ENCODE measurements at places on chromosomes 6 and 20.

- no peak for DNase-seq
Observed at GRCh38 chr6:101605874-101606273, 212.4 kb downstream of the GRIK2 start.

DNA sequence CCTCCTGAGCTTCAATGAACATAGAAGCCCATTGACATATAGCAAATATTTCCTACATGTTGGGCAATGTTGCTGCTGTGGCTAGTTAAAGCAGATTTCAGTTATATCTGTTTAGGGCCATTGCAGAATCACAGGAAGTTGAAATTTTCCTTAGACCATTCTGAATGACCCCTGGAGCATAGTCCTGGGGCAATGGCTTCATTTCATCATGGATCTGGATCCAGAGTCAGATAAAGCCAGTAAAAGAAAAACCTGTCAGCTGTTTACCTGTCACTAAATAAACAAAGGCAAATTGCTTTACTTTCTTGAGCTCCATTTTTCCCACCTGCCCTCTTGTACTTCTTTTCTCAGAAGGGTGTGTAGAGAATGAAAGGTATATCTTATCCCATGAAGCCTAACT, 494.0 kb upstream of the MAP3K7 start:
- no peak for DNase-seq

GRCh38 chr6:30939473-30939872, 1.3 kb upstream of the MUCL3 start:
- no peak for DNase-seq

DNA sequence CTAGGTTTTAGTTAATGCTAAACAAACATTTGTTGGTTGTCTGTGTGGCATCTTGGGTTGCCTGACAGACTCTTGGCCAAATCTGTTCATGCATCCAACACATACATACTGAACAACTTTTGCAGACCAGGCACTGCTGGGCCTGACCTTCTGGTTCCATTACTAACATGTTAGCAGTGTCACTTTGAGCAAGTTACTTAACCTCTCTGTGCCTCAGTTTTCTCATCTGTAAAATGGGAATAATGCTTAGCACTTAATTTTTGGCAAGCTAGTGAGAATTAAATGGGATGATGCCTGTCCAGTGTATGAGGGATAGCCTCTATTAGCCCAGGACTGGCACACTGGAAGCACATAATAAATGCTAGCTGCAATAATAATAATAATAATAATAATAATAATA, 169.9 kb downstream of the DHX35 start:
- DNase-seq = no peak

GRCh38 chr20:60630609-60631008, 621.5 kb upstream of the CDH4 start:
- no peak for DNase-seq

DNA sequence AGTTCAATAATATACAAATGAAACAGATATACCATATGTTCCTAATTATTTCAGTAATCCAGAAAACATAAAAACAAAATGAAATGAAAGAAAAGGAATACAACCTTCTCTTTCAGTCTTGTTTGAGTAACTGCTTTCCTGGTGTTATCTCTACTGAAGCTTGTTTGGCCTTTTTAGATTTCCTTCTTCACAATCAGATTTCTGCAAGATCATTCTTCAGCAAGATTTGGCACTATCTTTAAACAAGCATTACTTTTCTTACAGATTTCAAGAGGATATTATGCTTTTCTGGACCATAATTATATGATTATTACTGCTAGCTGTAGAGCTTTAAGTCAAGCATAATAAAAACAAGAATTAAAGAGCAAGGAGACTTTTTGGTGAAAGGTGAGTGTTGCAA, 120.2 kb downstream of the MYB start:
- DNase-seq = no peak

DNA sequence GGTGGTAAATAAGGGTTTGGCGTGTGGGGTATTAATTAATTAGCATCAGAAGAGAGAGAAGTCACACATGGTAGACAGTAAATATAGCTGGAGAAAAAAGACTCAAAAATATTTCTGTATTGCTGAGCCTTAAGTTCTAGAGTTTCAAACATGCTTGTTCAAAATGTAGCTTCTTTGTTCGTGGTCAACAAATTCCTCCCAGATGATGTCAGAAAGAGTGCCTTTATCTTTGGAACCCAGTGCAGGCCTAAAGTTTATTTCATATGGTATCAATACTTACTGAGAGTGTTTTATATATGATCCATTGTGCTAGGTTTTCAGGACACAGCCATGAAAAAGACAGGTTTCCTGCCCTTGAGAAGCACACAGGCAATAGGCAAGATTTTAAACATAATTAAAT, 18.3 kb downstream of the MARCKS start:
- no peak for DNase-seq

GRCh38 chr6:92159046-92159445, 1260.3 kb downstream of the EPHA7 start:
- DNase-seq = no peak

- DNase-seq = no peak
Observed at GRCh38 chr6:9463311-9463710, 951.6 kb downstream of the TFAP2A start.

- DNase-seq = no peak
Observed at GRCh38 chr6:143449714-143450452, 612 bp downstream of the ADAT2 start.

All from stimulated activated CD8-positive, alpha-beta memory T cell treated with anti-CD3 and anti-CD28 coated beads, Interleukin-4, amount 100 ng/mL, for 1 hour (primary cell).